ENCODE measurements at places on chromosomes 1 and 21.

DNA sequence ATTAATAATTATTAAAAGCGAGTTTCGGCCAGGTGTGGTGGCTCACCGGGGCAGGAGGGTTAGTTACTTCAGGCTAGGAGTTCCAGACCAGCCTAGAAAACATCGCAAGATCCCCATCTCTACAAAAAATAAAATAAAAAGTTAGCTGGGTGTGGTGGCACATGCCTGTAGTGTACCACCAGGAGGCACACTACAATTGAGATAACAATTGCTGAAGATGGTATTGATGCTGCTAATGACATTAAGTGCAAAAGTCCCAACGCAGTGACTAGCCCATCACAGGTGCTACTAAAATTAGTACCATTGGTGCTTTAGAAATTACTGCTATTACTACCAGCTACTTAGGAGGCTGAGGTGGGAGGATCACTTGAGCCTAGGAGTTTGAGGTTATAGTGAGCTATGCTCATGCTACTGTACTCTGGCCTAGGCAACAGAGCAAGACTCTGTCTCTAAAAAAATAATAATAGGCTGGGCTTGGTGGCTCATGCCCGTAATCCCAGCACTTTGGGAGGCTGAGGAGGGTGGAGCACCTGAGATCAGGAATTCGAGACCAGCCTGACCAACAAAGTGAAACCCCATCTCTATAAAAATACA is 156.6 kb downstream of the GREM2 start:
- no peak overlapping the region for H3K27ac ChIP-seq
- no peaks in the 10 kb centered on the region for H3K36me3 ChIP-seq
- DNase-seq = no peak
- H3K27me3 ChIP-seq = no peaks in the 10 kb centered on the region

DNA sequence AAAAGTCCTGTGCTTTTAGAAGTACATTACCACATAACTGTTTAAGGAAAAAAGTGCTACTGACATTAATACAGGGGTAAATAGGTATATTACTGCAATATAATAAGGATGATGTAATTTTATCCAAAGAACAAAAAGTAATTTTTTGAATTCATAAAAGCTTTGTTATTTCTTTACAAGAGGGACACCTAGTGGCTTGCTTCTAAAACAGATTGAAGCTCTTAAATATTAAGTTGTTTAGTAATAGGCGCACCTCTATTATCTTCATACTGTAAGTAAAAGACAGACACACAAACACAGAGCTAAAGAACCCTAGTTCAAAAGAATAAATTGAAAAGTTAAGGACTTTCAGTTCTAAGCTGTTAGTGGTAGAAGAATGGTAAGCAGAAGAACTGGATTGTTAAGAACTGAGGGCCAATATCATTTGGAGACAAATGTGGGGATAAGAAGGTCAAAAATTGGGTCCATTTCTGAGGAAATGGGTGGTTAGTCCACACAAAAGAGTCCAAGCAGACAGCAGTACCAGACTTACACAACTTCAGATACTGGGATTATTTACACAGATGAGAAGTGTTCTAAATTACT is 15.4 kb downstream of the ZNHIT6 start:
- no peaks in the 10 kb centered on the region for H3K27me3 ChIP-seq
- peaks cover 4% of the 10 kb centered on the region for H3K4me1 ChIP-seq
- no peak overlapping the region for H3K4me3 ChIP-seq
- DNase-seq = no peak
- H3K27ac ChIP-seq = no peak overlapping the region
- H3K36me3 ChIP-seq = peaks cover 16% of the 10 kb centered on the region

- H3K27me3 ChIP-seq = peaks cover 6% of the 10 kb centered on the region
- H3K27ac ChIP-seq = no peak overlapping the region
- no peak for DNase-seq
- H3K4me1 ChIP-seq = no peaks in the 10 kb centered on the region
- H3K36me3 ChIP-seq = no peaks in the 10 kb centered on the region
- no peak overlapping the region for H3K4me3 ChIP-seq
Measured at GRCh38 chr1:34378968-34379856, 202.5 kb downstream of the C1orf94 start.

GRCh38 chr1:21100481-21100921 is 76.2 kb downstream of the EIF4G3 start:
- no peak overlapping the region for H3K4me3 ChIP-seq
- H3K27me3 ChIP-seq = no peaks in the 10 kb centered on the region
- DNase-seq = no peak
- H3K27ac ChIP-seq = no peak overlapping the region
- H3K36me3 ChIP-seq = peaks cover 28% of the 10 kb centered on the region

- peaks cover 9% of the 10 kb centered on the region for H3K36me3 ChIP-seq
- no peaks in the 10 kb centered on the region for H3K27me3 ChIP-seq
- no peaks in the 10 kb centered on the region for H3K4me1 ChIP-seq
- no peak overlapping the region for H3K27ac ChIP-seq
- no peak overlapping the region for H3K4me3 ChIP-seq
- DNase-seq = no peak
Measured at GRCh38 chr1:174276087-174276486, 116.8 kb downstream of the RABGAP1L start.

- DNase-seq = no peak
- no peak overlapping the region for H3K27ac ChIP-seq
- H3K36me3 ChIP-seq = no peaks in the 10 kb centered on the region
- peaks cover 19% of the 10 kb centered on the region for H3K27me3 ChIP-seq
- no peak overlapping the region for H3K4me3 ChIP-seq
- peaks cover 48% of the 10 kb centered on the region for H3K4me1 ChIP-seq
Measured at GRCh38 chr1:166972826-166973225, 2.5 kb downstream of the ILDR2 start.

DNA sequence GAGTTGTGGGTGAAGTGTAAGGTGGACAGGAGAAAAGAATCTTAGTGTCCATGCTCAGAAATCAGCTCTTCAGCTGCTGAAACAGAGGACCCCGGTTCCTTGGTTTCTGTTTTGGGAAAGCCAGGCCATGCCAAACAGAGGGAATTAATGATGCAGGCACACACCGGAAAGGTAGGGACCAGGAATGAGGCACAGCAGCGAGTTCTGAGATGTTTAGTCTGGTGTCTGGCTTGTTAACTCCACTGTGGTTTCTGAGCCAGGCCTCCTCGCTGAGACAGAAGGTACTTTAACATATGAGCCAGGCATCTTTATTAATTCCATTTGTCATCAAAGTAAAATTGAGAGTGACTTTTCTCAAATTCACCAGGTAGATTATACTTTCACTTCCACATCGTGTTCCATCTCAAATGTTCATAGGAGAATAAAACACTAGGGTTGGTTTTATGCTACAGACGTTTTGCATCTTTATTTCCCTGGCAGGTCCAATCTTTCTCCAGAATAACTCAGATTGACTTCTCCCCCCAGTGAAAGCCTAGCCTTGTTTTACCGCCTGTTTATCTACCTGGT is 23.5 kb downstream of the LRRC8D start:
- H3K36me3 ChIP-seq = peaks cover 34% of the 10 kb centered on the region
- H3K4me1 ChIP-seq = peaks cover 54% of the 10 kb centered on the region
- H3K27me3 ChIP-seq = no peaks in the 10 kb centered on the region
- no peak for DNase-seq
- H3K4me3 ChIP-seq = peak overlapping the region; percentile 95

DNA sequence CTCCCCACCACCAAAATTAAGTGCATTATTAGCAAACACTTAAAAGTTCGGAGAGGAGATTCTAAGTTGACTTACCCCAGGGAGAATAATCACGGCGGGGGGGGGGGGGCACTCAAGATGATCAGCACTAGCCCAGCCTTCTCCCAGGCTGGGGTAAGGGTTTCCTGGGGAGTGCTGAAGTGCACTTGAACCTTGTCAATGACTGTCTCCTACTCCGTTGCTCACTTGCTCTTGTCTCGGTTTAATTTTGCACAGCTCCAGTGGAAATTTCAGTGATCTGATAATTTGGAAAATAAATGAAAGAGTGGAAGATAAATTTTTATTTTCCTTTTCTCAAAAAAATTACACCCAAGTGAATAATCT is 59.2 kb downstream of the PBX1 start:
- no peak overlapping the region for H3K4me3 ChIP-seq
- DNase-seq = no peak
- H3K36me3 ChIP-seq = no peaks in the 10 kb centered on the region
- no peak overlapping the region for H3K27ac ChIP-seq
- H3K27me3 ChIP-seq = no peaks in the 10 kb centered on the region
